ENCODE measurements at places on chromosomes 12 and 14. TPM values are rescaled to one million over a fixed set of nuclear protein-coding genes. Genes with fewer than 3 reads are reported as not detected.

Gene FOXN3
- 84.0 TPM for total RNA-seq

Gene PTPRO
- total RNA-seq, result 0.27 TPM

Gene PLA2G1B
- total RNA-seq, result 1.3 TPM

Gene C12orf42
- 0.27 TPM for total RNA-seq

Gene PTGER2
- total RNA-seq, result 43.6 TPM

Gene C12orf50
- total RNA-seq, result not detected

Gene MGP
- total RNA-seq, result under 0.01 TPM

GRCh38 chr12:65432114-65432513, 153.6 kb downstream of the MSRB3 start:
- no peak for DNase-seq

- no peak for DNase-seq
These were observed 27.2 kb downstream of the EFCAB11 start for GRCh38 chr14:89927186-89927865.

DNA sequence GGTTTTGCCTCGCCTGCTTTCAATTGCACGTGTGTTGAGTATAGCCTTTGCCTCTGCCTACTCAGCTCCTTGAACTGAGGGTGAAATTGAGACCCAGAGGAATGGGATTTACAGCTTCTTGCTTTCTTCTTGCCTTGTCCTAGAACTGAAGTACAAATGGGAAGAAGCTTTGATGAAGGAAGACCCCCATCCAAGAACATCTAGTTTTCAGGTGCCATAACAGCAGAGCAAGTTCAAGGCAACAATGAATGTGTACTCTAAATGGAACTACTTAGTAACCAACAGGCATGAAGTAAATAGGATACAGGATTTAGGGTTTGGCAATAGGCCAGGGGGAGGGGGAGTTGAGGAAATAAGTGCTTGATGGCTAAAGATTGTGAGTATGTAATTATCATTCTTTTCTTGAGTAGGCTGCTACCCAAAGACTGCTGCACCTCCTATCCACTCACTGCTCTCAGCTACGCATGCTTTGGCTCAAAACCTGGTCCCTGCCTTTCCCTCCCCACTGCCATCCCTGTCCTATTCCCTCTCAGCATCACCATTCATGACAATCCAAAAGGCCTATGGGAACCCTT, 2.1 kb downstream of the GPX2 start:
- no peak for DNase-seq

GRCh38 chr12:1616233-1617066, 12.6 kb upstream of the WNT5B start:
- DNase-seq, result peak; percentile 54

DNA sequence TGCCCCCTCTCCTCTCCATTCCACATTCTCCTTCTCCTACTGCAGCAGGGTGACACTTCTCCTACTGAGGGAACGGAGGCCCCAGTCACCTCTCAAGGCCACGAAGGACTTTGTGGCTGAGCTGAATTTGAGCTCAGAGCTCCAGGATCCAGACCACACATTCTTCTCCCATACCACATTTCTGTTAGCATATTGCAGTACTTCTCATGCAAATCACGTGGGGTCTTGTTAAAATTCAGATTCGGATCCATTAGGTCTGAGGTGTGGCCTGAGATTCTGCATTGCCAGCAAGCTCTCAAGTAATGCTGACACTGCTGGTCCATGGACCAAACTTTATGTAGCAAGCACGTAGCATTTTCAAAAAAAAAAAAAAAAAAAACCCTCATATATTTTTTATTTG, 9.6 kb upstream of the IFI27L2 start:
- no peak for DNase-seq

- DNase-seq, result no peak
These were observed 37.6 kb downstream of the CEP83 start for GRCh38 chr12:94421868-94422740.

DNA sequence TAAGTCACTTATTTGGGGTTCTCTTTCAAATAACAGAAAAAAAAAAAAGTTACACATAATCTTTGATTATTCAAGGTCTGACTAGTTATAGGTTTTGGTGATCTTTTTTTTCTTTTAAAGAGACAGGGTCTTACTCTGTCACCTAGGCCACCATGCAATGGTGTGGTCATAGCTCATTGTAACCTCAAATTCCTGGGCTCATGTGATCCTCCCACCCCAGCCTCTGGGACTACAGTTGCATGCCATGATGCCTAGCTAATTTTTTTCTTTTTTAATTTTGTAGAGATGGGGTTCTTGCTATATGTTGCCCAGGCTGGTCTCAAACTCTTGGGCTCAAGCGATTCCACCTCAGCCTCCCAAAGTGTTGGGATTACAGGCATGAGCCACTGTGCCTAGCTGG, 56.5 kb upstream of the CFL2 start:
- no peak for DNase-seq

GRCh38 chr12:22044391-22044790, 1.6 kb upstream of the CMAS start:
- DNase-seq, result no peak

DNA sequence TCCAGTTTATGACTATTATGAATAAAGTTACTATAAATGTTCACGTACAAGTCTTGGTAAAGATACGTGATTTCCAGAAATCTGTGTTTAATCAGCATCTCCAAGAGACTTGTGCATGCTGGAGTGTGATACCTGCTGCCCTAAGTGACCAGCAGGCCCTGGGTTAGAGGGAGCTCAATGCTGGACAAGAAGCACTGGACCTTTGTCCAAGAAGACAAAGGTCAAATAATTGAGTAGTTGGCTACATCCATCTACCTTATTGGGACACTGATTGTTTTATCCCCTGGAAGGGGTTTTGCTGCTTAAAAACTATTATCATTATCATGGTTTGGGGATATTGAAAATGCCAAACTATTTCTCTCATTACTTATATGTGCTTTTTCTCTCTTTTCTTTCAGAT, 37.0 kb upstream of the CHST11 start:
- DNase-seq, result no peak

DNA sequence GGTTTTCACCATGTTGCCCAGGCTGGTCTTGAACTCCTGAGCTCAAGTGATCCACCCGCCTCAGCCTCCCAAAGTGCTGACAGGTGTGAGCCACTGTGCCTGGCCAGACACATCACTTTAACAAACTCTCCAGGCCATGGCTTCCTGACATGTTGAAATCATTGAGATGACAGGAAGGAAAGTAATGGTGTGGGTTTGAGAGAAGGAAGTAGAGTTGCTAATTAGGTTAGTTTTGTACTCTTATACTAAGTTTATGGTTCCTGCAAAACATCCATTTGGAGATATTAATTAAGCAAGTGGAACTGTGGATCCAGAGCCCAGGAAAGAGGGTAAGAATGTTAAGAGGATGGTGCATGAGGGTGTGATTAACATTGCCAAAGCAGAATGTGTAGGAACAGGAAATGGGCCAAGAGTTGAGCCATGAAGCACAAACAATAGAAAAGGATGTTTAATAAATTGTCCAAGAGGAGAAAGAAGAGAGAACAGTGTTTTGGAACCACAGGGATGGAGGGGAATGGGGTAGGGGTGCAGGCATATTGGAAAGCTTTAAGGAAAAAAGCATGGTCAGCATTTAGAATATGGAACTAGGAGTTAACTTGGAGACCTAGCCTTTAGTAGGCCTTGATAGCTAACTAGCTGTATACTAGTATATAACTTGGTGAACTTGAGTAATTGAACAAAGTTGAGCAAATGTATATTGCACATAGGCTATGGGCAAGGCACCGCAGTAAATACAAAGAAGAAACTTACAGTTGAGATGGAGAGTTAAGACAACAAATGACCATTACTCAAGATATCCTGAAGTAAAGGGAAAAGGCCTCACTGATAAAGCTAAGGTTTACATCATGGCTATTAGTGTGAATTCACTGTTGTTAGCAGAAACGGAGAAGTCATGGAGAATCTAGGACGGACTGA, 91.3 kb upstream of the DNM1L start:
- DNase-seq, result no peak
